ENCODE measurements at places on chromosomes 1 and 21.

DNA sequence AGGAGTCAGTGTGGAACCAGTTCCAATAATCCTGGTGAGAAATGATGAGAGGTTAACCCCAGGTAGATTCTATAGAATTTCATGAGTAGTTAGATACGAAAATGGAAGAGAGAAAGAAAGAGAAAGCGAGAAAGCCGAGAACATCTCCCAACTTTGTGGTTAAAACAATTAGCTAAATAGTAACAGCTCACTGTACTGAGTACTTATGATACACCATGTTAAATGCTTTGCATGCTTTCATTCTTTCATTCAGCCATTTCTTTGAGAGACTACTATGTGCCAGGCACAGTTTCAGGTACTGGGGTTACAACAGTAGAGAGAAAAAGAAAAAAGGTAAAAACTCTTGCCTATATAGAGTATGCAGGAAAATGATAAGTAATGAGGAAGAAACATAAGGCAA is 109.7 kb upstream of the SYT6 start:
- no peak for DNase-seq

- no peak for DNase-seq
Measured at GRCh38 chr1:43437031-43437973, 16.4 kb downstream of the HYI start.

DNA sequence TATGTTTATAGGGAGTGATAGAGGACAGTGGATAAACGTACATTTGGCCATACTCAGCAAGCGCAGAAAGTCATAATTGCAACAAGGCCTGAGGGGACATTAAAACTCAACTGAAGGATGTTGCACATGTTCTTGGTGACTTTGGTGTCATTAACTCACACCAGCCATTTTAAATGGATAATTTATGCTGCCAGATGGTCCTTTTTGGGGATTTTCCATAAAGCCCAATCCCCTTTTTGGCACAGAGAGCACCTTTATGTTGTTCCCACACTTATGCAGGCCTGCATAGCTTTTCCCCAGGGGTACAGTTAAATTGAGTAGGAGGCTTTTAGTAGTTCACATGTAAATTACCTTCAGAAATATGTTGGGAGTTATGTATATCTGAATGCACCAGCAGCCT is 279.6 kb downstream of the NFIA start:
- no peak for DNase-seq

GRCh38 chr1:167184081-167184480 is 36.6 kb upstream of the POU2F1 start:
- DNase-seq = no peak

GRCh38 chr21:42684109-42684916 is 30.9 kb downstream of the PDE9A start:
- no peak for DNase-seq

GRCh38 chr21:31671931-31672330 is 12.4 kb downstream of the SOD1 start:
- DNase-seq = no peak

DNA sequence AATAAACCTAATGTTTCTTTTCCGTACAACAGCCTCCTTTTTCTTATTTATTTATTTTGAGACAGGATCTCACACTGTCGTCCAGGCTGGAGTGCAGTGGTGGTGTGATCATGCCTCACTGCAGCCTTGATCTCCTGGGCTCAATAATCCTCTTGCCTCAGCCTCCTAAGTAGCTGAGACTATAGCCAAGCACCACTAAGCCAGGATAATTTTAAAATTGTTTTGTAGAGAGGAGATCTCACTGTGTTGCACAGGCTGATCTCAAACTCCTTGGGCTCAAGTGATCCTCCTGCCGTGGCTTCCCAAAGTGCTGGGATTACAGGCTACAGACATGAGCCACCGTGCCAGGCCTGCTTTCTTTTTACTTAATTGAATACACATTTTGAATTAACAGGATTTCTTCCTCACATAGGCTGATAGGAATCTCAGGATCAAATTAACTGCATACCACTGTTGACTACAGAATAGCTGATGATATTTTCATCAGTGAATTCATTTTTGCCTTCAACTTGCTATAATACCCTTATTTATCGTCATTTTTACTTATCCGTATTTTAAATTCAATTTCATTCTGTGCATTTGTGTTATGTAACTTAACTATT is 2010.5 kb downstream of the NCAM2 start:
- DNase-seq = no peak

DNA sequence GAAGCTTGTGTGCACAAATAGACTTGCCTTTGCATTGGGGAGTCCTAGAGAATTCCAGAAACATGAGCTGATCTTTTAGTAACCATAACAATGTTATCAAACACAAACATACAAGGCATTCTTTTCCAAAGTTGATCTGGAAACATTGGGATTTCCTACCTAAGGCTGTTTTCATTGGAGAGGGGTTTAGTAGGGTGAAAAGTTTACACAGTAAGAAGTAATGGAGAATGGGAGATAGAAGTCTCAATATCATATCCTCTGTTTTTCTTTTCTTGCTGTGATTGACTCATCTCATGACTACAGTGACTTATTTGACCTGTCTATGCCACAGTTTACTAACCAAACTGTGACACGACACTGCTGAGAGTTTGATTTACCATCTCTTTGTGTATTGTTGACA is 65.6 kb upstream of the PLA2G4A start:
- no peak for DNase-seq

DNA sequence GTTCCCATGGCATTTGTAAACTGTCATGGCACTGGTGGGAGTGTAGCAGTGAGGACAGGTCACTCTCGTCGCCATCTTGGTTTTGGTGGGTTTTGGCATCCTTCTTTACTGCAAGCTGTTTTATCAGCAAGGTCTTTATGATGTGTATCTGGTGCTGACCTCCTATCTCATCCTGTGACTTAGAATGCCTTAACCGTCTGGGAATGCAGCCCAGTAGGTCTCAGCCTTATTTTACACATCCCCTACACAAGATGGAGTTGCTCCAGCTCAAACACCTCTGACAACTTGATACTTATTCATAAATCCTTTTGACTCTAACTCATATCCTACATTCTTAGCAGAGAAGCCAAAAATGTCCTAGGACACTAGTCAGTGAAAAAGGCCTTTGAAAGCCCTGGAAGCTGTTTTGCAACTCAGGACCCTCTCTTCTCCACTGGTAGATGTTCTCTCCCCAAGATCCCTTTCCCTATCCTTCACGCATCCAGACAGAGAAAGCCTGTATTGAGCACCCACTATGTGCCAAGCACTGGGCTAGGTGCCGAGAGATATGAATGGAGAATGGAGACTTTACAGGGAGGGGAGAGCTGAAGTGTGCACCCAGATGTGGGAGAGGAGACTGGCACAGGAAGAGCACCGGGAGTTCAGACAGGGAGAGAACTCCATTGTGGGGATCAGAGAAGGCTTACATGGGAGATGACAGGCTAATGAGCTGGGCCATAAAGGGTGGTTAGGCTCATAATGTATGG is 6.7 kb upstream of the CSRP1 start:
- no peak for DNase-seq

GRCh38 chr1:197806718-197807117 is 31.4 kb upstream of the DENND1B start:
- no peak for DNase-seq
